GM23248 (cell line): ENCODE measurements at places on chromosomes 11 and 22.

DNA sequence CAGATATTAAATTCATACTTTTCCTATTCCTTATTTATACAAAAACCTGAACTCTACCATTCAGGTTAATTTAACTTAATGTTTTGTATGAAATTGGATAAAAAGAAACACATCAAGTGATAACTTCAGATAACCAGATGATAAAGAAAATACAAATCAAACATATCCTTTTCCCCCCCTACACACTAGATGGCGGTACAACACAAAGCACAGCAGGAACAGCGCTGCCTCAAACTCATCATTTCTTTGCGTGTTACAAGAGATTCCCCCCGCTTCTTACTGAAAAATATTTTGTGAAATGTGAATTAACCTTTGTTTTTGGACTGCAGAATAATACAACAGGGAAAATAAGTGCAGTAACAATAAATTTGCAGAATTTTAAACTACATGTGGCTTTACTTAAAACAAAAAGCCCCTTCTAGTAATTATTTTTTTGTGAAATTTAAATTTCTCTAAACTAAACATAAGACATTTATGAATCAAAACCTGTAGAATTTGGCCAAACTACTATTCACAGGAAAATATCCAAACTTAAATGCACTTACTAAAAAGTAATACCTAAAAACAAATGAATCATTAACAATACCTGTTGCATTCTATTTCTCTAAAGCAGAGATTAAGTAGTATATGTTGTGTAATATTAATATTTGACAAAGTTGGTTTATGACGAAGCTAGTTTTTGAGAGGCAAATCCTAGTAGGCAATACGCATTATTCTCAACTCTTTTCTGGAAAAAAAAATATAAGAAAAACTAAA is 74.4 kb downstream of the ARHGAP32 start:
- peak; percentile 77 for DNase-seq

GRCh38 chr11:109424901-109425300 is 2.9 kb downstream of the C11orf87 start:
- DNase-seq, result no peak

DNA sequence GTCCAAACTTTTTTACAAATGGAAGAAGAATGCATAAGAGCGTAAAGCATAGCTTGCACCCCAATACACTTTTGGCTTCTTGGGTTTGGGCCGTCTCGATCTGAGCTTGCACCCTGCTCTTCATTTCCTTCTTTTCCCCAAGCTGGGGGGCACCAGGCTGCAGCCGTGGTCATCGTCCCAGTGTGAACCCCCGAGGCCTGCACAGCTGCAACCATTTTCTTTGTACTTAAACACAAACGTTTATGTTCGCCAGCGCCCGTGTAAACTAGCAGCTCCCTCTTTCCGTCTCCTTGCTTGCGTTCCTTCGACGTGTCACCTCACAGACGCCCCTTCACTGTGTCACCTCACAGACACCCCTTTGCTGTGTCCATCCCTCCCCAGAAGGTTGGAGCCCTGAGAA is 10.1 kb downstream of the KRTAP5-5 start:
- DNase-seq, result no peak

GRCh38 chr11:83403691-83404389 is 117.7 kb upstream of the CCDC90B start:
- no peak for DNase-seq

GRCh38 chr11:59426361-59427067 is at the start of gene OR5A2:
OR5A2 (minus strand) TSS chr11:59426413; CDS start chr11:59422953, 3,460 bp downstream.
- DNase-seq, result no peak

- peak; percentile 29 for DNase-seq
Measured at GRCh38 chr11:87097582-87097981, 59.8 kb downstream of the TMEM135 start.

DNA sequence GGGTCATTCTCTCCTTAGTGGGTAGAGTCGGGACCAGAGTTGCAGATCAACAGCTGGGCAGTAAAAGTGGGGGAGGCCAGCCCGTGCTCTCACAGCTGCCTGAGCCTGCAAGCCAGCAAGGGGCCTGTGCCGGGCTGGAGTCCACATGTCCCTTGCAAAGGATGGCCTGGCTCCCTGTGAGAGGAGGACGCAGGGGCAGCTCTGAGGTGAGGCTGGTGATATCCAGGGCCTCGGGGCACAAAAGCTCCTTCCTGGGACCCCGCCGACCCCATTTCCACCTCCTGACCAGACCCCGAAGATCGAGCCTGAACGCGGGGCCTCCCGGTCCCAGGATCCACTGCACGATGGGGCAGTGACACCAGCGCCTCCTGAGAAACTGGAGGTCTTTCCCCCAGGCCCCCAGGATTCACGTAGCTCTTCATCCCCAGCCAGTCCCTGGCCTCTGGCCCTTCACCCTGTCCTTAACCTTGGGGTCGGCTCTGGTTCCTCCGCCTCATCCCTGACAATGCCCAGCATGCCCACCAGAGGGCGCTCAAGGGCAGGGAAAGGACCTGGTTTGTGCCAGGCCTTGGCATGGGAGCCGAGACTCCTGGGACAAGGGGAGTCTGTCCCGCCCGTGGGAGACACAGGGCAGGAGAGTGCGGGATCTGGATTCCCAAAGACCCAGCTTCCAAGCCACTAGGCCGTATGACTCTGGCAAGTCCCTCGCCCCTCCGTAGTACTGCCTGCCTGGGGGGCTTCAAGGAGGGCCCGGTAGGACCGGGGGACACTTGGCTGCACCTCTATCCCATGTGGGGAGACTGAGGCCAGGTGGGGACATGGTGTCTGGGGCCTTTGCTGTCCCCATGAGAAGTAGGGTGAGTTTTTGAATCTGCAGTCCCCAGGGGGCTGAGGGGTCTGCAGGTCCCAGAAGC is 17.8 kb upstream of the WNT7B start:
- peak; percentile 80 for DNase-seq

GRCh38 chr11:15793043-15793996 is 563.0 kb downstream of the SOX6 start:
- peak; percentile 64 for DNase-seq

- peak; percentile 69 for DNase-seq
Measured at GRCh38 chr11:19953336-19953735, 206.9 kb downstream of the DBX1 start.

DNA sequence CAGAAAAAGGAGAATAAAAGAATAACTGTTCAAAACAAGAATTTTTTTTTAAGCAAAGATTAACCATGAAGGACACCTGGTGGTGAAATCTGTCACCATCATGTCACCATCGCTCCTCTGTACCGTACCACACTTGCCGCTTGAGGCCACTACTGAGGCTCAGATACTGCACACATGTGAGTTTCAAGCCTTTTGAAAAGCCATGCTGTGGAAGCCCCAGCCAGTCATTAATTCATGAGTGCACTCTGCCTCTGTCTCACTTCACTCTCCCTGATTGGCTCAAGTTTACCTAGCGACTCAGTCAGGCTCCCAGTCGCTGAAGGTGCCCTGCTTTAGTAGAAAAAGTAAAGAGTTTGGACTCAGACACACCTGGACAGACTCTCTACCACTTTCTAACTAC is 6.6 kb upstream of the MS4A12 start:
- DNase-seq, result no peak

- DNase-seq, result peak; percentile 63
Measured at GRCh38 chr22:46042786-46043185, 65.8 kb upstream of the WNT7B start.

GRCh38 chr11:67238894-67239782 is 27.1 kb upstream of the GRK2 start:
- peak; percentile 42 for DNase-seq

GRCh38 chr22:50118557-50119168 is 28.9 kb downstream of the MOV10L1 start:
- peak; percentile 67 for DNase-seq

- peak; percentile 85 for DNase-seq
Measured at GRCh38 chr11:10303558-10304363, 1.1 kb upstream of the ADM start.

GRCh38 chr11:50181334-50181733 is 148.7 kb downstream of the OR4C45 start:
- DNase-seq, result no peak

DNA sequence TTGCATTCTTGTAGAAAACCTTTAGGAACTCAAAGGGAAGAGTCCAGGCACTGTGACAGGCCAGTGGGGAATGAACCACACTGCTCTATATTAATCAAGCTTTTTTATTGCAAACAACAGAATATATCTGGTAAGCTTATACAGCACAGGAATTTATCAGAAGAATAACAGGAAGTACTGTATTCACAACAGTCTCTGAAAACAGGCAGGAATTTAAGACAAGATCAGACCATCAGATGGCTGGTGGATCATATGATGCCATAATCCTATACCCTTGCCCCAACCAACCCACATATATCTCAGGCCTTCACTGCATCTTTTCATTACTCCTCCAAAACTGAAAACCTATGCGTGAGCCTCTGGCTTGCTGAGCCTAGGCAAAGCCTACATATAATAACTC is 1.0 kb upstream of the HTATIP2 start:
- no peak for DNase-seq

- DNase-seq, result peak; percentile 48
Measured at GRCh38 chr22:50170453-50171318, at the start of gene PANX2. PANX2 (plus strand) TSS chr22:50170731; CDS start chr22:50170731, 0 bp downstream.

- peak; percentile 83 for DNase-seq
Measured at GRCh38 chr22:50293441-50294318, 13.8 kb downstream of the PLXNB2 start.

- peak; percentile 57 for DNase-seq
Measured at GRCh38 chr11:114061048-114061680, 1.7 kb downstream of the ZBTB16 start.

DNA sequence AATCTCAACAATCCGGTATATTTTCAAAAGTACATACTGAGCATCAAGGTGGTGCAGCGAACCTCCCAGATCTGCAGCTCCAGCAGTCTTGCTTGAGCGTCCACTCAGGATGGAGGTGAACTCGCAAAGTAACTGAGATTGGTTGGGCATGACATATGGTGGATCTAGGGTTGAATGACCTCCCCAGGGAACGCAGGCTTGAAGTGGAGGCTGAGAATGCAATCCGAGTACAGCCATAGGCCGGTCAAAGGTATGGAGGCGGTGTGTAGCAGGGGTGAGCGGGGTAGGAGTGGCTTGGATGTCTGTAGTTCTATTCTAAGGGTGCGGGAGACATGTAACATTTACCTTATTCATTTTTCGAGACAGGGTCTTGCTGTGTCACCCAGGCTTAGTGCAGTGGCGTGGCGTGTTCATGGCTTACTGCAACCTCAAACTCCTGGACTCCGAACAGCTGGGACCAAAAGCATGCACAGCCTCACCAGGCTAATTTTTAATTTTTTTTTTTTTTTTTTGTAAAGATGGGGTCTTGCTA is 631 bp upstream of the C22orf39 start:
- peak; percentile 88 for DNase-seq

GRCh38 chr22:22521631-22522030 is 1.6 kb upstream of the ZNF280A start:
- DNase-seq, result no peak

- DNase-seq, result no peak
Measured at GRCh38 chr11:73221451-73221850, 3.4 kb downstream of the P2RY2 start.

- DNase-seq, result no peak
Measured at GRCh38 chr22:49882519-49883293, 29.1 kb downstream of the ZBED4 start.

- DNase-seq, result no peak
Measured at GRCh38 chr11:120681434-120682331, 170.1 kb downstream of the GRIK4 start.

DNA sequence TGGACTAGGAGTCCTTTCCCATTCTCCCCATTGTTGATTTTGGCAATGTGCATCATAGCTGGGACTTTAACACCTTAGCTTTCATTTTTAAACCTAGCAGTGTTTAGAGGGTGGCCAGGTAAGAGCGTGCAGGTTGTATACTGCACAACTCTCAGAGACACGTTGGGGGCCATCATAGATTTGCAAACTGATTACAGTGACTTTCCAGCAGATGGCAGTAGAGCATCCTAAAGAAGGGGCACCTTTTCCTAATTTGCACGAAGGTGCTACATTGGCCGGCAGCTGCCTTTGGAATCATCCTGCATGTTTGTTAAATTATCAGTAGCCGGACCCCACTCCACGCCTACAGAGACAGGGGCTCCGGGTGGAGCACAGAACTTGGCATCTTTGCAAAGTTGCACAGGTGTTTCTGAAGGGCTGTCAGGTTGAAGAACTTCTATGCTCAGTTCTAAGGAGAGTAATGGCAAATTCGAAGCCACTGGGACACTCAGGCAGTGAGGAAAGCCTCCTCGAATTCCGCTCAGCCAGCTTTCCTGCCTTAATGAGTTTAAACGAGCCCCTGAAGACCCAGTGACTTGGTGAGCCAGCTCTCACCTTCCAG is 7.7 kb downstream of the LHFPL7 start:
- peak; percentile 71 for DNase-seq

- DNase-seq, result peak; percentile 87
Measured at GRCh38 chr22:31650391-31650790, 11.6 kb downstream of the PISD start.

DNA sequence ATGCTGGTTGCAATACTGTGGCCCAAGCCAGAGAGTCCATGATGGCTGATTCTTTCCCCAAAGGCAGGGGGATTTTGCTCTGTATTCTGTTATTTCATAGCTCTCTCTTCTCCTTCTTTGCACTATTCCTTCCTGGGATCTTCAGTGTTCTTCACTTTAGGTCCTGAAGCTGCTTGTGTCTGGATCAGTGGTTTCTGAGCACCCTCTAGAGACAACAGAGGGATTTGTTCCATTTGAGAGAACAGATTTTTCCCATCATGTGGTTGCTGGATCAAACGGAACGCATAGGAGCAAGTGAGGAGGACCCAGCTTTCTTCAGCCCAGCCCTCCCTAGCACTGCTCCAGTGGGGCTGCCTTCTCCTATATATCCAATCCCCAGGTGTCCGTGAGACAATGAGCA is 68.7 kb upstream of the SYN3 start:
- peak; percentile 50 for DNase-seq

DNA sequence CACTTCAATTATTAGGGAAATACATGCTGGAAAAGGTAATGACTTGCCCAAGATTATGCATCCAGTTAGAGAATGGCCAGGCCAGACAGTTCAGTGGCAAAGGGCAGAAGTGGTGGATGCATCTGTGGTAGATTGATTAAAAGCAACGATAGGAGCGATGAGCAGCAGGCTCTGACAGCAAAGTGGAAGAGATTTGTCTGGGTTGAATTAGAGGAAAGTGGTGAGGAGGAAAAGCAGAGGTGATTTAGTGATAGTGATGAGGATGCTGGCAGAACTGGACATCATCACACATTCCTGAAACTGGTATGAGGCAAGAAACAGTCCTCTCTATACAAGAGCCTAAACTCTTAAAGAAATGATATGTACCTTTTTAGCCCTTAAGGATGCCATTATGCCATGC is 12.5 kb downstream of the HSD17B12 start:
- DNase-seq, result no peak

GRCh38 chr22:29456211-29456671 is 17.9 kb downstream of the RFPL1 start:
- DNase-seq, result peak; percentile 34

- DNase-seq, result peak; percentile 85
Measured at GRCh38 chr11:9787981-9788521, 124.2 kb downstream of the SWAP70 start.

GRCh38 chr11:96783311-96783710 is 393.5 kb downstream of the JRKL start:
- DNase-seq, result no peak

DNA sequence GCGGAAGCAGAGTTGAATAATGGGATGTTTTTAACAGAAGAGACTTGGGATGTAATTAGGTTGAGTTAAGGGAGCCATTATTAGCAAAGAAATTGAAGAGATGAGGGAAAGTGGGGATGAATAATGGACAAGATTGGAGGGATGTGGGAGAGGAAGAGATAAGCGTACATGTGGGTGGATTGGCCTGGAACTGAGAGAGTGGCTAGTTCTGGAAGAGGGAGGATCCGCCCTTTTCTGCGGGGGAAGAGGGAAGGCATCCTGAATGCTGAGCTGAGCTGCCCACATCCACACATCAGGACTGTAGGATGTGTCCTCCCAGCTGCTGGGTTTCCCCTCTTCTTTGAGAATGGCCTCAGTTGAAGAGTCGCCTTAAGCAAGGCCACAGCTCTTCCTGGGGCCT is 68.3 kb upstream of the CADM1 start:
- no peak for DNase-seq
